ENCODE measurements at places on chromosomes 13 and 19.

DNA sequence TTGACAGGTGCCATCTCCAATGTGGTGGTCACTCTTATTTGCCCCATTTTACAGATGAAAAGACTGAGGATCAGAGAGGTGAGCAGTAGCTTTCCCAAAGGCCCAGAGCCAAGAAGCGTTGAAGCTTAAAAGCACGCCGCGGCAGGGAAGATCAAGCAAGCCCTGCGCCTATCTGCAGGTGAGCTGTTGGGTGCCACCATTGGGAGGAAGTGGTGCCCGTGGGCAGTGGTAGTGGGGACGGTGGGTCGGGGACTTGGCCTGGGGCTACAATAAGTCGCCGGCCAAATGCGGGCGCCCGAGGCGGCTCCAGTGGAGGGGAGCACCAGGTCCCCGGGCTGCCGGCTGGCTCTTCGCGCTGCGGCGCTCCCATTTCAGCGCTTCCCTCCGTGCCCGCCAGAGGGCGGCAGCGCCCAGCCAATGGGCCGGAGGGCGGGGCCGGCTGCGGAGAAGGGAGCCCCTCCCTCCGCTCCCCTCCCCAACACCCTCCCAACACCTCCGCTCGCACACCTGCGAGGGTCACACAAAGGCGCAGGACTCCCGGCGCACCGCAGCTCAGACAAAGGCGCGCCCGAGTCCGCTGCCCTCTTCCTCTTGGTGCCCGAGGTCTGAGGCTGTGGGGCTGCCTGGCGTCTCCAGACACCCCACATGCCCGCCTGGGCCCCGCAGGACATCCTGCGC is 744 bp upstream of the POU2F2 start:
- DNase-seq = peak; percentile 78

DNA sequence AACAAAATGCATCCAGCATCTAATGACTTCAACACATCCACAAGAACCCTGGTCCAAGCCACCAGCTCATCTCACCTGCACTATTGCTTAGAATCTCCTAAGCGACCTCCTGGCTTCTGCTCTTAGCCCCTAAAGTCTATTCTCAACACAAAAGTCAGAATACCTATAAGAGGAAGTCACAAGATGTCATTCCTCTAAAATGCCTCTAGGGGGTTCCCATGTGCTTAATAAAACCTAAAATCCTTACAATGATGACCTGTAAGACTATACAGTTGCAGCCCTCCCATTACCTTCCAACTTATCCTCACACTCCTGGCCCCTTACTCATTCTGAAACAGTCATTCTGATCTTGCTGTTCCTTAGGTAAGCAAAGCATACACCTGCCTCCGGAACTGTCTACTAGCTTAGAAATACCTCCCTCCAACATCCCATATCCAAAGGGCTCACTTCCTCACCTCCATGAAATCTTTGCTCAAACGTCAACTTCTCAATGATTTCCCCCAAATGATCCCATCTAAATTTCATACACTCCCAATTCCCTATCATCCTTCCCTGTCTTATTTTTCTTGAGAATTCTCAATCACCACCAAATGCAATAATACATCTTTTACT is 10.0 kb downstream of the ATP7B start:
- DNase-seq = no peak

DNA sequence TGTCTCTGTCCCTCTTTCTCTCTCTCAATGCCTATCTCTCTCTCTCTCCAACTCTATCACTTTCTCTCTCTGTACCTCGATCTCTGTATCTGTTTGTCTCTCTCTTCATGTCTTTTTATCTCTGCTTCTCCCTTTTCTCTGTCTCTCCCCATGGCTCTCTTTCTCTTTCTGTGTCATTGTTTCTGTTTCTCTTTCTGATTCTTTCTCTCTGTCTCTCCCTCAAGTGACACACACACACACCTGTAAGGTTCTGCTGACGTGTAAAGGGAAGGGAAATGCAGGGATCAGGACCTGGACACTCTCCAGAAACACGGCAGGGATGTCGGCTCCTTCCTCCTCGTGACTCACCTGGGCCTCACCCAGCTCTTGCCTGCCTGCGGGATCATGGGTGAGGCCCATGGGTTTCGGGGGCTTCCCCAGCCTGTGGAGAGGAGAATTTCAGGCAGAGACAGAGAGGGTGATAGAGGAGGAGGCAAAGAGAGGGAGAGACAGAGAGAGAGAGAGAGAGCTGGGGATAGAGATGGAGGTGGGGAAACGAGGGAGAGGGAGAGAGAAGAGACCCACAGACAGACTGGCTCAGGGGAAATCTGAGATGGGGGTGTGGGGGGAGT is 5.4 kb upstream of the PLAUR start:
- no peak for DNase-seq

- no peak for DNase-seq
Measured at GRCh38 chr19:35555301-35556005, 8.0 kb downstream of the ATP4A start.

DNA sequence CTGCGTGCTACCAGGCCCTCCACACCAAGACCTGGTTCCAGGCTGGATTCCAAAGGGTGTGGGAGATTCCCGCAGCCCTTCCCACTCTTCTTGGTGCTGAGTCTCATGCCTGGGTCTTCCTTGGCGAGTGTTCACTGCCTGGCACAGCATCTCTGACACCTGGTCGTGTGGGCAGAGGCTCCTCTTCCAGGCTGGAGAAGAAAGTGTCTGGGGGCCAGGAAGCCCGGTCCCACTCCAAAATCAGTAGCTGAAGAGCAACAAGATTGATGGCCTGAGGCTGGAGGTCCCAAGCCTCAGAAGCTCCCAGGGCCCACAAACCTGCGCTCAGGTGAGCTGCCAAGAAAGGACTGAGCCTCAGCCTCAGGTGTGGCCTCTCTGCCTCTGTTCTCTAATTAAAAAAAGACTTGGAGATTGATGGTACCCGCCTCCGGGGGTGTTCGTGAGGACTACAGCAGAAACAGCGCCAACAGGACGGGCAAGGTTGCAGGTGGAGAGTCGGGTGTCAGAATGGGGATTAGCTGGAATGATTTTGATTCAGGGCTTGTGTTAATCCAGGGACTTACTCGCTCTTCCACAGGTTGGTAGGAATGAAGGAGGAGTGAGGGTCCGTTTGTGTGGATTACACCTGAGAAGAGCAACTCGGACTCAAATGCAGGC is 217.5 kb downstream of the TEX29 start:
- no peak for DNase-seq
